ENCODE measurements at places on chromosomes 16 and 17. TPM values are rescaled to one million over a fixed set of nuclear protein-coding genes. Genes with fewer than 3 reads are reported as not detected.

DNA sequence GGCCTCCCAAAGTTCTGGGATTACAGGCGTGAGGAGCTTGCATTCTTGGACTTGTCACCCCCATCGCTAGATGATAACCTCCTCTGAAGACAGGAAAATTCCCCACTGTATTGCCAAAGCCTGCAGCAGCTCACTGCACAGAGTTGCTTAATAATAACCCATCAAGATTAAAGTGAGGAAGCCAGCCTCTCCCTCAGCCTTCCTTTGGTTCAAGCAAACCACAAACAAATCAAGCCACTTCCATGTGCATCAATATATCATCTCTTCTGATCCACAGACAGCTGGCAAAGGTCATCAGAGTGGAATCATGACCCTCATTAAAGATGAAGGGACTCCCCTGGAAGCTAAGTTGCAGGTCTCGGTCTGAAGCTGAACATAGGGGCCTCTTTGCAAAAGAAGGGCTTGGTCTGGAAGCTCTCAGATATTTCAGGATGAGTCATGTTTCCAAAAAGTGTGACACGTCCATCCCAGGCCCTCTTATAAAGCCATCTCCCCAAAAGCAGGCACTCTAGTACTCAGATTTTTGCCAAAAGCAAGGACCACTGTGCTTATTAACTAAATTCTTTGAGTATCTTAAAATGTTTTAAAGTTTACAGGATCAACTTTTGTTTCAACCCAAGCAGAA, 4.8 kb downstream of the EMP2 start:
- DNase-seq: no peak

DNA sequence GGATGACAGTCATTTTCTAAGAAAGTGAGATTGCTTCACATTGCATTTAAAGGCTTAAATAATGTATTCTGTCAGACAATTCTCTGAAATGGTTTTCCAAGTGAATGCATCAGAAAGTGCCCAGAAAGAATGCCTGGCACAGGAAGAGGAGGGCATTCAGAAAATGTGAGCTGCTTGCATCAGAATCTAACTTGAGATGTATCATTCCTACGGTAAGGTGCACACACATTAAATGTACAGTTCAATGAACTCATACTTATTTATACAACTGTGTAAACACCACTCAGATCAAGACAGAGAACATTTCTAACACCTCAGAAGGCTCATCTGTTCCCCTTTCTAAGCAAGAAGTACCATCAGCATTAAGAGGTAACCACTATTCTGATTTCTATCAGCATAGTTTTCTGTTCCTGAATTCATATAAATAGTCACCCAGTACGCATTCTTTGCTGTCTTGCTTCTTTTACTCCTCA, 638.0 kb downstream of the MAF start:
- DNase-seq: no peak

- no peak for DNase-seq
Observed at GRCh38 chr16:24015923-24016322, 180.1 kb downstream of the PRKCB start.

- no peak for DNase-seq
Observed at GRCh38 chr17:41956522-41956921, 10.1 kb upstream of the CNP start.

- DNase-seq: no peak
Observed at GRCh38 chr17:32610943-32611342, 124.2 kb downstream of the CDK5R1 start.

GRCh38 chr16:4723071-4723767, 10.9 kb downstream of the ANKS3 start:
- DNase-seq: no peak

DNA sequence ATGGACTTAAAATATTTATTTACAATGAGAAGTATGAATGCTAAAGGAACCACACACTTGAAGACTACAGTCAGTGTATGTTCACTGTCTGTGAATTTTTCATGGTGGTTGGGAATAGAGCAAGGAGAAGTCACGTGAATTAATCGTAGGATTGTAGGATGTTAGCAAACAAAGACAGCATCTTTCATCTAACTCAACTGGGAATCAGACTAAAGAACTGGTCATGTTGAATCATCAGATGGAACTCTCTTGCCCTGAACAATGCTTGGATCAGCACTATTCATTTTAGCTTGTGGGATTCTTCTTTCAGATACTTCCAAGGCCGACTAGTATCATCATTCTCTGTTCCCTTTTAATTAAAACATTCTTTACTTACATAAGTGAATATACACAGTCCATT, 18.1 kb downstream of the KCNJ2 start:
- DNase-seq: no peak

DNA sequence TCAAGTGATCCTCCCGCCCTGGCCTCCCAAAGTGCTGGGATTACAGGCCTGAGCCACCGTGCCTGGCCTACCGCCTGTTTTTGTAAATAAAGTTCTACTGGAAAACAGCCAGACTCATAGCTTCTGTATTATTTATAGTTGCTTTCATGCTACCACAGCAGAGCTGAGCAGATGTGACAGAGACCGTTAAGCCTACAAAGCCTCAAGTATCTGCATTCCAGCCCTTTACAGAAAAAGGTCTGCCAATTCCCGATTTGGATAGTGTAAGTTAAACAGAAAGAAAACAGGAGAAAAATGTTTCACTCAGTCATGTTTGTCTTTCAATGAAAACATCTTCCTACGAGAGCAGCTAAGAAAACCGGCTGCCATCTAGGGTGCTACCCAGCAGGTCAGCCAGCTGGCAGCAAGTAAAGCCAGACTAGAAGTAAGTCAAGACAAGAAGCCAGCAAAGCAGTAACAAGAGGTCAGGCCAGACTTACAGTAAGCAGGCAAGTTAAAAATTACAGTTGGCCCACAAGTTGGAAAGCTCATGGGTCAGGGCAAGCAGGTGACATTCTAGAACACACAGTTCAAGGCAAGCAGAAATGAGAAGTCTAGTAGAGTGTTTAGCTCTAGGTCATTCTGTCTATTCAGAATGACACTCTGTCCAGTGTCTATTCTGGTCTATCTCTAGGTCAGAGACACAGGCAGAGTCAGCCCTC, 17.7 kb downstream of the NCBP3 start:
- no peak for DNase-seq

DNA sequence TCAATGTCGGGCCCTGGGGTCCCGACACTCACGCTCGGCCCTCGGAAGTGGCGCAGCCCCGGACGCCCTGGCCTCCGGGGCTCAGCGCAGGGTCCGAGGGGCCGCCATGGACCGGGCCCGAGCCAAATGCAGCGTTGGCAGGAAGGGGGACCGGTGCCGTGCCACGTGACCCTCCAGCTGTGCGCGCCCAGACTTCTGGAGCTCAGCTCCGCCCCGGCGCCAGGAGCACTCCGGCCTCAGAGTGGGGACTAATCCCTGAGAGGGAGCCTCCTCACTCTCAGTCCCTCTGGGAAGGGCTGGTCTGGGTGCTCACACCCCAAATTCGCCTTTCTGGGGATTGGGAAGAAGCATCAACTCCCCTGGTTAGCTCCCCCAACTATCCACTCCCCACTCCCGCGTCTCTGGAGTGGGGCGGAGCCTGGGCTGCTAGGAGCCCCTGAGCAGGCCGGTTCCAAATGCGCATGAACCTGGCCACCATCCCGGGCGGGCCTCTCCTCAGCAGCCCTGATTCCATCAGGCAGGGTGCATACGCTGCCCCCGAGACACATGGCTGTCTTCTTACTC, at the start of gene B3GNT9:
Gene B3GNT9 (minus strand): TSS at position 166 of the 564 bp plus-strand sequence. CDS start 513 bp downstream, outside the sequence.
- no peak for DNase-seq

- DNase-seq: no peak
Observed at GRCh38 chr17:54933921-54934320, 33.3 kb downstream of the TOM1L1 start.

GRCh38 chr17:28612936-28613872, 781 bp downstream of the RSKR start:
- no peak for DNase-seq

GRCh38 chr17:2455956-2456355, 55.1 kb upstream of the MNT start:
- DNase-seq: no peak

KRTAP4-4 gene
- not detected for total RNA-seq

IGF2BP1 gene
- not detected for total RNA-seq

TBC1D28 gene
- not detected for total RNA-seq

HS3ST3A1 gene
- 17.5 TPM for total RNA-seq

PHB1 gene
- 61.7 TPM for total RNA-seq

PRSS21 gene
- not detected for total RNA-seq

All from esophagus squamous epithelium (tissue), 5 donors.